ENCODE measurements at places on chromosomes 16 and 17.

DNA sequence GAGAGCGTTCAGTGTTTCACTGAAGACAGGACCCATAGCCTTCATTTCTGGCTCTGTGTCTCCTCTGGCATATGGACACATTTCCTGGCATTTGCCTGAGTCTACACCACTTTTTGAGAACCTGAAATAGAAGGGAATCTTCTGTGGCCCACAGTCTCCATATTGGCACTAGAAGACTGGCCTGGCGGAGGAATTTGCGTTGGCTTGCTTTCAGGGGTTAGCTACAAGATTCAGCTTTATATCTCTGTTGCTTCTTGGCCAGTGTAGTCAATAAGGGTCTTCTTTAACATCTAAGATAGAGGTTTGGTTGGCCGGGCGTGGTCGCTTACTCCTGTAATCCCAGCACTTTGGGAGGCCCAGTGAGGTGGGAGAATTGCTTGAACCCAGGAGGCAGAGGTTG lies 12.8 kb upstream of the CLEC18C start:
- DNase-seq: no peak

DNA sequence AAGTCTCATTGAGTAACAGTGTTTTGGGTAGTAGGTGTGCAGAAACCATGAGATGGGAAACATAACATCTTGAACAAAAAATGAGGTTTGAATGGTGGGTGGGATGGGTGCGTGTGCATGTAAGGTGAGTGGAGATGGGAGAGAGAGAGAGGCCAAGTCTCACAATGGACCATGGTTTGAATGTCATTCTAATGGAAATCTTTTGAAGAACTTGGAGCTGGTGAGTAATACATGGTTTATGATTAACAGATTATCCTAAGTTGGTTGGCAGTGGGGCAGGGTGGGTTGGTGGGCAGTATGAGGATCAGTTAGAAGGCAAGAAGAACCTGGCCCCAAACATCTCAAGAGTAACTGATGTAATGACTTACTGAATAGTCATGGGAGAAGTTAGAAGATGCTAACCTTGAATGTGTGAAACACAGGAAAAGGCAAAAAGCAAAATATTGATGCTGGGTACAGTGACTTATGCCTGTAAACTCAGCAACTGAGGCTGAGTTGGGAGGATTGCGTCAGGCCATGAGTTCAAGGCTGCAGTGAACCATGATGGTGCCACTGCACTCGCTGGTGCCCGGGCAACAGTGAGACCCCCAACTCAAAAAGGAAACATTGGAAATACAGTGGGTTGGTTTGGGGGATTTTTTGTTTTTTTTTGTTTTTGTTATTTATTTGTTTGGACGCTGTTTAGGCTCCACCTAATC lies 32.7 kb downstream of the ZNF207 start:
- no peak for DNase-seq

DNA sequence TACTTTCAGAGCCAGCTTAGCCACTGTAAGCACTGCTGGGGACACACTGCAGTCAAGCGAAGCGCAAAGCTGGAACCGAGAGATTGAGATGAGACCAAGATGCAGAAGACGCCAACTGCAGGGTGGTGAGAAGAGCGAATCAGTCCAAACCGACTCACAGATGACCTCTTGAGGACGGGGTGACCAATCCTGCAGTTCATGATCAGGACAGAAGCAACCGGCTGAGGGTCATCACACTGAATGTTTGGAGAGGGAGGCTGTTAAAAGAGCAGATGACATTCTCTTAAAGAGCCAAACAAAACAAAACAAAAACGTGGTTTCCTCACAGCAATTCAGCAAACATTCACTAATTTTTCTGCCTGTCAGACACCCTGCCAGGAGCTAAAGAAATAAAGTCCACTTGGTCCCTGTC lies 8.5 kb downstream of the HASPIN start:
- DNase-seq: no peak

DNA sequence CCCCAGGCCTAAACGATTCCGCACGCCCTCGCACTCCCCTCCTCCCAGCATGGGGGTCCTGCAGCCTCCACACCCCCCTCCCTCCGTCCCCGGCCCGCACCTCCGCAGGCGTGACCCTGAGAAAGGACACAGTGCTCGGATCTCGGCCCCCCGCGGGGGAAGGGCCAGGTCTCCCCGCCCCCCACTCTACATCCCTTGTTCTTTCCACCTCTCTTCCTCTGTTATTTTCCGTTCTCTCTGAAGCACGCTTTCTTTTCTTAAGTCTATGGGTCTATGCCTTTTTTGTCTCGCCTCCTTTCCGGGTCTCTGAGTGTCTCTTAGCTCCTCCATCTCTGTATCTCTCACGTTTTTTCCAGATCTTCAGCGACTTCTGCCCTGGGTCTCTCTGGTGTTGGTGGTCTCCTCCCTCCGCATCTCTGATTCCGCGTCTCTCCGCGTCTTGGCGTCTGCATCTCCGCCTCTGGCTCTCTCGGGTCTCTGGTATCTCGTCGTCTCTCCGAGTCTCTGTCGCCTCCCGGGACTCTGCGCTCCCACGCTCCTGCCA lies 2.1 kb upstream of the HES7 start:
- peak; percentile 55 for DNase-seq

DNA sequence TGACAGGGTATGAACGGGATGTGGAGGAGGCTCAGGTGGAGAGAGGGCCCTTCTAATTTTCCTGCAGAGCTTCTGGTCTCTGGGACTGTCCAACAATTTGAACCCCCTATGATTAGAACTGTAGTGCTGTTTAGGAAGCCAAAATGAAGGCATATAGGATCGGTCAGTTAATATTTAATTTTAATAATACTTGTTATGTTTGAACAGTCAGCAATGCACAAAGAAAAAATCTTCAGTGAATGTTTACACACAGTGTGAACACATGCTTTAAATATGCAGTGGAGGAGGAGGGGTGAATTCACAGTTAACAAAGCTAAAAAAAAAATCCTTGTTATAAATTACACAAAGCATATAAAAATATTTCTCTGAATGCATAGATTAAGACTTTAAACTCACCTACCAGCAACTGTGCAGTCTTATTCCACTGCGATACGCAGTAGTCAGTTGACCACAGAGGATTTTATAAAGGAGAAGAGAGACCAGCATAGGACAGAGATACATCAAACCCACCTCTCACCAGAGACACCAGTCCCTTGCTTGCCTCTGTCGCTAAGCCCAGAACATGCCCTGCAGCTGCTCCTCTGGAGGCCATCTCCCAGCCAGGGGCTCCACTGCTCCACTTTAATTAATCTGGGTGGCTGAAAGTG lies 14.6 kb downstream of the ANKRD40 start:
- peak; percentile 79 for DNase-seq

GRCh38 chr16:73060892-73061490 lies 13.1 kb upstream of the ZFHX3 start:
- DNase-seq: no peak

GRCh38 chr16:55232822-55233221 lies 91.2 kb upstream of the IRX6 start:
- DNase-seq: no peak

GRCh38 chr17:78041386-78042179 lies 83.1 kb downstream of the TNRC6C start:
- peak; percentile 19 for DNase-seq

- DNase-seq: no peak
Measured at GRCh38 chr17:56206351-56206750, 53.1 kb downstream of the ANKFN1 start.

DNA sequence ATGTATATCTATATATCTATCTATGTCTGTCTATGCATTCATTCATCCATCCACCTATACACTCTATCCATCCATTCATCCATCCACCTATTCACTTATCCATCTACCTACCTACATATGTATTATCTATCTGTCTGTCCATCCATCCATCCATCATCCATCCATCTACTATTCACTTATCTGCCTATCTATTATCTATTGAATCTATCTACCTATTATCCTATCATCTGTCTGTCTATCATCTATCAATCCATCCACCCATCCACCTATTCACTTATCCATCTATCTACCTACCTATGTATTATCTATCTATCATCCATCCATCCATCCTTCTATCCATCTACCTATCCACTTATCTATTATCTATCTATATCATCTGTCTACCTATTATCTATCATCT lies 302.3 kb downstream of the SHISA9 start:
- no peak for DNase-seq

- DNase-seq: no peak
Measured at GRCh38 chr17:54991567-54991966, 23.0 kb downstream of the STXBP4 start.

GRCh38 chr17:65208717-65209116 lies 71.5 kb downstream of the RGS9 start:
- DNase-seq: no peak

GRCh38 chr17:67489273-67489672 lies 112.2 kb downstream of the PITPNC1 start:
- DNase-seq: no peak

GRCh38 chr16:50666658-50667496 lies 14.2 kb downstream of the SNX20 start:
- DNase-seq: no peak

GRCh38 chr17:34756637-34757021 lies 177.2 kb downstream of the TMEM132E start:
- DNase-seq: no peak

- DNase-seq: no peak
Measured at GRCh38 chr17:47847341-47848197, 3.4 kb downstream of the SP6 start.

DNA sequence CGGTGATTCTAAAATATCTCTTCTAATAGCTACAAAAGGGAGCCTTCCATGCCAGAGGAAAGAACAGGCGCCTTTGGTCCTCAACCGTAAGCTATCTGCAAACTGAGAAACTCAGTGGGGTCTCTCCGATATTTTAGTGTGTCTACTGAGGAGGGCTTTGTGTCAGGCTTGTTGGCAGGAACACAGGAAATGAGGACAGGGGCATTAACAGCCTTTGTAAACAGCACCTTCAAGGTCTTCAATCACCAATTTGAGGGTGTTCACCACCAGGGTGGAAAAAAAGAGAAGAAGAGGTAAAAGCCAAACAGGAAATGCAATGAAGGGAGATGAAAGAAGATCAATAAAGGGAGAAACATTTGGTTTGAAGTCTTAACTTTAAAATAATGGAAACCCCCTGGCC lies 580.1 kb upstream of the SALL1 start:
- DNase-seq: no peak

DNA sequence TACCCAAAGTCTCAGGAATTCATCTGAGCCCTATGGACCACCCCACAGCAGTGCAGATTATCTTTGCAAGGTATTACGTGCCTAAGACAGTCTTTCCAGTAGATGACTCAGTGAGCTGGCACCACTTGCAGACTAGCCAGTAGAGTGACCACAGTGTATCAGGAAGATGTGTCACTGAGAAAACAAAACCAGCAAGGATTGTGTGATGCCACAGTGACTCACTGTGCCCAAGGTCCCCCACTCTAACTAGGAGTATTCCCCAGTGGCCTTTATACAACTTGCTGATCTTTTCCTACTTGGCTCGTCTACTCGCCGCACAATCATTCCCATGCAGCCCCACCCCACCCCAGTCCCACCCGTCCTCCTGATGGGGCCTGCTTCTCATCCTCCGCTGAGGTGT lies 26.8 kb upstream of the PRKCA start:
- no peak for DNase-seq

GRCh38 chr17:19369846-19370492 lies 7.4 kb upstream of the B9D1 start:
- DNase-seq: no peak

GRCh38 chr17:78957128-78957527 lies 22.6 kb downstream of the LGALS3BP start:
- no peak for DNase-seq

DNA sequence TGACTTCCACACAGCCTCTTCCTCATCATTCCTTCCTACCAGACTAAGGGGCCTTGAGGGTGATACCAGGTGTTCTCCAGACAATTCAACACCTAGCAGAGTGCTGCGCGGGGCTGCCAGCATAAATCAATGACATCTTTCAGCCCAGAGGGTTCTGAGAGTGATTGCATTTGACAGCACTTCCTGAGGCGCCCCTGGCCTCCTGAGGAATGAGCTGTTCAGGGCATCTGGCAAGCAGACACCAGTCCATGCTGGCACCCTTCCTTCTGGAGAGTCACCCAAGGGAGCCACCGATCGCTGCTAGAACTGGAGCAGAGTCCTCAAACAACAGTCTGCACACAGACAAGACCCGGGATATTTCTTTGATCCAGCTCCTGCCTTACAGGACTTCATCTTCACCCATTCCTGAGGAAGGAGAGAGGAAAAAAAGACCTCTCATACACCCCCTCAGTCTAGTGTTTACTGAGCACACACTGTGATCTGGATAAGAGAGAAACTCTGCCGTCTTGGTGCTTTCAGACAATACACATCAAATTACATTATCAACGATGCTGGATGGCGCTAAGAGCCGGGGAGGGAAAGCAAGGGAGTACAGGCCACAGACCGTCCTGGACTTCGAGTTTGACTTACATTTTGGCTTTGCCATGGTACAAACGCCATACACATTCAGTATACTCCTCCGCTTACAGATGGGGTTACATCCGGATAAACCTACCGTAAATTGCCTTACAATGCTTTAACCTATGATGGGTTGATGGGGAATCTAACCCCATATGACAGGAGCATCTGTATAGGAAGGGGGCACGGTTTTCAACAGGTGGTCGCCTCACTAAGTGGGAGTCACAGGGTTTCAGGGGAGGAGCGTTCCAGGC lies 23.0 kb downstream of the NPTX1 start:
- DNase-seq: no peak

- no peak for DNase-seq
Measured at GRCh38 chr17:61402978-61403800, 3.5 kb downstream of the TBX2 start.

DNA sequence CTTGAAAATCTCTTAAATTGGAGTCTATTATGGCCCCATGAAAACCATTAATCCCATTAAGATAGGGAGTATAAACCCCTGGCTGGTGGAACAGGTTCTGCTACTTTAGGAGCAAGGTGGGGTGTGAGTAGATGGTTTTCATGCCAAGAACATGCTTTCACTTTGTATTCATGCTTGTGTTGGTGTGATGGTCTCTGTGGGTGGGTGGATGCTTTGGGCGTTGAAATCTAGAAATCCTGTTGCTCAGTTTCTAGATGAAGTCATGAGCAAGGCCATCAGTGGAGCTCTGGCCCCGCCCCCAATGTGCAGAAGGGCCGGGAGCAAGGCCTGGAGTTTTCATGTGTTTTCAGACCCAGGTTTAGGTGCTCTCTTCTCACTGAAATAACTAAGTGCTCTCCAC lies 20.1 kb downstream of the PLD6 start:
- DNase-seq: peak; percentile 21

DNA sequence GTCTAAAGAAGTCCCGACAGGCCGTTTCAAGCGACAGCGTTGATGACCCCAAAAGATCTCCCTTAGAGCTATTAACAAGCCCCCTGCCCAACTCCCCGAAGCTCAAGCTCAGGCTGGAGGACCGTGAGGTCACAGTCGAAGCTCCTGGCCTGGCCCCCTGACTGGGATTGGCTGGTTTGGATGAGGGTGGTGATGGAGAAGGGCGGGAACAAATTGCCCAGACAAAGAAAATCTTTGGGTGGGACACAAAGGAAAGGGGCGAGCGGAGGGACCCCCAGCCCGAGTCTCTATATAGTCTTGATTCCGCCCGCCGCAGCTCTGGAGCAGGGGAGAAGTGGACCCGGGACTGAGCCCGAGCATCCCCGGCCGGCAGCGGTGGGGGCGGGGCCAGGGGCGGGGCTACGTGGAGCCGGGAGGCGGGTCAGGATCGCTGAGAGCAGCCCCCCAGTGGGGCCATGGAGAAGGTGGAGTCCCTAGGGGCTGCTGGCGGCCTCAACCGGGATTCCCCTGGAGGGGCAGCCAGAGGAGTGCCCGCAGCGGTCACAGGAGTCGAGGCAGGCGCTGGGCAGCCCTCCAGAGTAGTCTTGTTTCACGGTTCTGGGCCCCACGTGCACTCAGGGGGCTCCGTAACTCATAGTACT lies 982 bp upstream of the NEURL4 start:
- DNase-seq: no peak
